ENCODE measurements at places on chromosomes 3 and 15. TPM values are rescaled to one million over a fixed set of nuclear protein-coding genes. Genes with fewer than 3 reads are reported as not detected.

The GAP43 gene
- total RNA-seq: 15.3 TPM

- DNase-seq: no peak
Measured at GRCh38 chr3:52086976-52087663, 30.7 kb upstream of the DUSP7 start.

- DNase-seq: no peak
Measured at GRCh38 chr15:57529748-57530147, 62.0 kb upstream of the MYZAP start.

The ZSCAN2 gene
- total RNA-seq: 7.2 TPM

The EDEM1 gene
- total RNA-seq: 37.2 TPM

The CNTN3 gene
- total RNA-seq: 1.8 TPM

- no peak for DNase-seq
Measured at GRCh38 chr3:58175437-58176184, 35.2 kb downstream of the DNASE1L3 start.

DNA sequence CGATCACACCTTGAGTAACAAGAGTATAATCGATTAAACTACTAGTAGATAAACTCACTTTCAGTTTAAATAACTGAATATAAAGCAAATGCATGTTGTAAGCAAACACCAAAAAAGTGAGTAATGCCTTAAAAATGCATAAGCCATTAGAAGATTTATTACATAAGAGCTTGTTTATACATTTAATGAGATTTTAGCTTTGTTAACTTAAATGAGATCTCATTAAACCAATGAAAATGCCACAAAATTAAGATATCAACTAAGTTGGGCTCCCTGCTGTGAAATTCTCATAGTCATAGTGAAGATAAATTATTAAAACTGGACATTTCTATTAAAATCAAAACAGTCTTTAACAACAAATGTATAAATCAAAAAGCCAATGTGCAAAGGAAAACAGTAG lies 701.2 kb downstream of the NLGN1 start:
- DNase-seq: no peak

The PCOLCE2 gene
- 69.3 TPM for total RNA-seq

- no peak for DNase-seq
Measured at GRCh38 chr15:98669638-98670037, 21.3 kb downstream of the IGF1R start.

DNA sequence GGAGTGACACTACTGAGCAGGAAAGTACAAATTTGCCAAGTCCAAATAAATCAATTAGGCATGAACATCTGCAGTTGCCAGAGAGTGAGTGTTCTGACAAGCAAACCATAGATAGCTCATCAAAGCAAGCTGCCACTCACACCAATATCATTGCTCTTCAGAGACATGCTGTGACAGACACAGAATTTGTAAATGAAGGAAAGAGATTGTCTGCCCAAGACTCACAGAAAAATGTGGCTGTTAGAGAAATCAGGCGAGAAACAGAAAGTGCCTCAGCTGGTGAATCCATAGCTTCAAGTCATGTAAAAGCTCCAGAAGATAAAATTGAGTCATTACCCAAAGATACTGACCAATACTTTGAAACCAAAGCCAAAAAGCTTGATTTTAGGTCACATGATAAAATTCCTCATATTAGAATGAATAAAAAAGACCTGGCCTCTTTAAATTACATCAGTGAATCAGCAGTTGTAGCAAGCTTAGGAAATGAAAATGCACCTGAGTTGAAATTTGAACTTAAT lies 50.8 kb downstream of the CRYBG3 start:
- DNase-seq: no peak

The EDC3 gene
- total RNA-seq: 17.1 TPM

- no peak for DNase-seq
Measured at GRCh38 chr15:63291507-63291906, 14.1 kb downstream of the APH1B start.
